ENCODE measurements at places on chromosomes 11 and 22.

DNA sequence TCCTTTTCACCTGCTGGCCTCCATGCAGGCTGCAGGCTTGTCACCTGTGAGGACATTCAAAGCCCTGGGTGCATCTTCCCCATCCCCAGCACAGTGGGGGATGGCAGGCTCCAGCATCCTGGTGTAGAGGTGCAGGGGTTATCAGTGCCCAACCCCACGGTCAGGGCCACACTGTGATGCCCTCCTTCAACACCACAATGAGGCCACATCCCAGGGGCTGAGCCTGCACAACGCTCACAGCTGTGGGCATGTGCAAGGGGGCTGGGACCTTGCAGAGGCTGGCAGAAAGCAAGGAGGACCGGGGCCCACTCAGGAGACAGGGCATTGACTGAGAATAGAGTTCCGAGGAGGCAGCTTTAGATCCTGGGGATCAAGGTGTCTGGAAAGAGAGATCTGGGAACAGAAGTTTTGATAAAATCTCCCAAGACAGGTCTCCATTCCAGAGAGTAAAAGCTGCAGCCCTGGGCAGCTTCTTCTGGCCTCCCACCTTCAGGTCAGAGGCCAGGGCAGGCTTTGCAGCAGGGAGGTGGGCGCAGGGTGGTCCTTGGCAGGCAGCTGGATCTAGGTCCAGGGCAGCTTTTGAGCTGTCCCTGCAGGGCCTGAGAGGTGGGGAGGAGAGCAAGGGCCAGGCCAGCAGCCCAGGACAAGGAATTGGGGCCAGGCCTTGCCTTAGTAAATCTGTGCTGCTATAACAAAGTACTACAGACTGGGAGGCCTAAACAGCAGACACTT, 250.8 kb upstream of the B3GAT1 start:
- DNase-seq, result no peak

GRCh38 chr22:32950366-32950765, 107.8 kb downstream of the SYN3 start:
- DNase-seq, result no peak

DNA sequence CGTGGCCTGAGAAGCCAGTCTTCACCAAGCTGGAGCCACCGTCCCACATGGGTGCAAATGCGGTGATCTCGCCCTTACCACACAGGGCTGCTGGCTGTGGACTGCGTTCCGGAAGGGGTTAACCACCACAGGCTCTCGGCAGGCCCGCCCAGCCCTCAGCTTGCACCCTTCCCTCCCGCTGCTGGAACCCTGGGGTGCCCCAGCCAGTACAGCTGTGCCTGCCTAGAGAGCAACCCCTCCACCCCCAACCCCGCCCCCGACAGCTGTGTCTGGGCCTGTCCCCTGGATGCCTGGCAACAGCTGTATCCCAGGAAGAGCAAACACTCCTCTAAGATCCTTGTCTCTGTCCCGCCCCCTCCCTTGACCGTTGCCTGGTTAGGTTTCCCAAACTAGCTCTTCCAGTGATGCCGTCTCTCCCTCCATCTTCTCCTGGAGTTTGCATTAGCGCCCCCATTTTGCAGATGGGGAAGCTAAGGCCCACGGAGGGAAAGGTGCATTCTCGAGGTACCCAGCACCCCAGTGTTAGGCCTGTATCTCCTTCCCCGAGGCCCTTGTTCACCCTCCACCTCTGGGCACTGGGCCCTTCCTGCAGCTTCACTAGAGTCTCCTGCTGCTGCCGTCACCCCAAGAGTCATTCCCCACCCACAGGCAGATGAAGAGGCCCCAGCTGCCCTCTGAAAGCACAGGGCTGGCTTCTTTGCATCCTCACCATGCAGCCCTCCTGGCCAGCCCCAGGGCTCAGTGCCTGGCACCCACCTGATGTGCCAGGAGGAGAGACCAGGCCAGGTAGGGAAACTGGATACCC, 12.6 kb upstream of the COX8A start:
- peak; percentile 51 for DNase-seq

- no peak for DNase-seq
Measured at GRCh38 chr11:44236296-44236695, 73.6 kb downstream of the ALX4 start.

- peak; percentile 86 for DNase-seq
Measured at GRCh38 chr11:116515664-116516184, 257.1 kb downstream of the BUD13 start.

GRCh38 chr22:22815397-22816170, 72.0 kb upstream of the IGLL5 start:
- no peak for DNase-seq

- DNase-seq, result no peak
Measured at GRCh38 chr22:32996702-32997101, 61.5 kb downstream of the SYN3 start.

DNA sequence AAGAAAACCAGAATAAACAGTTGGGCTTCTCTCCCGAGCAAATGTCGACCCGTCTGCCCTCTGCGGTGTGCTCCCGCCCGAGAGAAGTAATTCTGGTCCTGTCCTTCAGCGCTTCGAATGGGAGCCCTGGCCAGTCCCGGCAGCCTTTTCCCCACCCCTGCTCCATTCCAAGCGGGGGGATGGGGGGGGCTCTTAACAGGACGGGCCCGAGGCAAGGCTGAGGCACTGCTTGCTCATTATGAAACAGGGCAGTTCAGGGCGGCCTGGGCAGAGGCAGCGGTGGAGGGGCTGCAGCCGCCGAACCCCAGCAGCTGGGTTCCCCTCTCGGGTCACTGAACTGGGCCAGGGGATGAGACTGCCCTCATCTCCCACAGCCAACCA, 9.1 kb downstream of the BACE1-AS start:
- DNase-seq, result no peak

DNA sequence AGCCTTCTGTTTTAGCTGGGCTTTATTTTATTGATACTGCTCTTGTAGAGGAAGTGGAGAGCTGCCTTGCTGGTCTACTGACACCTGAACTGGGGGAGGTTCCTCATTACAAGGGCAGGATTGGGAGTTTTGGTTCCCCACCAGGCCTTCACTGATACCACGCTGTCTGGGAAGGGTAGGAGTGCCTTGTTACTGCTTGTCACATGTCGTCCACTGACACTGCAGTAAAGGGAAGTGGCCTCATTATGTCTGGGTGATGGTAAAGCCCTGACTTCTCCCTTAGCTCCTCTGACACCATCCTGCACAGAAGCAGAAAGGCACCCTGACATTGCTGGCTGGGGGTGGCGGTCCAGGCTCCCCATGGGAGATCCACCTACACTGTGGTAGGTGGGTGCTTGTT, 38.7 kb upstream of the ELF5 start:
- no peak for DNase-seq

DNA sequence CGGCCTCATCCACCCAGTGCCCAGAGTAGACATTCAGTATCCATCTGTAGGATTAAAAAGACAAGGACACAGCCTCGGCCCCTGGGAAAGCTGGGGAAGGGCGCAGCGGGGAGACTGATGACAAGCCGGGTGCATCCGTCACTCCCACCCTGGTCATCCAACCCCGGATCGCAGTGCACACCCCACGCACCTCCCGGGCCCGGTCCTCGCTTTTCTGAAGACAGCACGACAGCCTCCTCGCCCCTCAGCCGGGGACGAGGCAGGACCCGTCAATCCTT, 1.1 kb downstream of the FCHSD2 start:
- no peak for DNase-seq

- no peak for DNase-seq
Measured at GRCh38 chr11:18461909-18462308, 6.3 kb downstream of the LDHAL6A start.

- no peak for DNase-seq
Measured at GRCh38 chr11:109435121-109435742, 13.2 kb downstream of the C11orf87 start.

- DNase-seq, result no peak
Measured at GRCh38 chr22:49550141-49550430, 277.6 kb downstream of the BRD1 start.

- no peak for DNase-seq
Measured at GRCh38 chr11:32118025-32118974, 27.4 kb downstream of the RCN1 start.

DNA sequence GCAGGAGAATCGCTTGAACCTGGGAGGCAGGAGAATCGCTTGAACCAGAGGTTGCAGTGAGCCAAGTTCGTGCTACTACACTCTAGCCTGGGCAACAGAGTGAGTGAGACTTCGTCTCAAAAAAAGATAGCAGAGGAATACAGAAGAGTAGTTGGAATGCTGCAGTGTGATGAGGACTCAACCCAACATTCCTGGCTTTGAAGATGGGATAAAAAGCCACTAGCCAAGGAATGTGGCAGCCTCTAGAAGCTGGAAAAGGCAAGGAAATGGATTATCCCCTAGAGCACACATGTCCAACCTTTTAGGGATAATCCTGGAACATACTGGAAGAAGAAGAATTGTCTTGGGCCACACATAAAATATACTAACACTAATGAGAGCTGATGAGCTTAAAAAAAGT, 13.9 kb downstream of the SLC25A17 start:
- DNase-seq, result no peak

GRCh38 chr11:65927904-65928397, 8.7 kb downstream of the DRAP1 start:
- DNase-seq, result no peak

GRCh38 chr11:1780700-1781592, 17.2 kb upstream of the CTSD start:
- no peak for DNase-seq

GRCh38 chr11:16783321-16783801, 44.9 kb downstream of the C11orf58 start:
- DNase-seq, result no peak

DNA sequence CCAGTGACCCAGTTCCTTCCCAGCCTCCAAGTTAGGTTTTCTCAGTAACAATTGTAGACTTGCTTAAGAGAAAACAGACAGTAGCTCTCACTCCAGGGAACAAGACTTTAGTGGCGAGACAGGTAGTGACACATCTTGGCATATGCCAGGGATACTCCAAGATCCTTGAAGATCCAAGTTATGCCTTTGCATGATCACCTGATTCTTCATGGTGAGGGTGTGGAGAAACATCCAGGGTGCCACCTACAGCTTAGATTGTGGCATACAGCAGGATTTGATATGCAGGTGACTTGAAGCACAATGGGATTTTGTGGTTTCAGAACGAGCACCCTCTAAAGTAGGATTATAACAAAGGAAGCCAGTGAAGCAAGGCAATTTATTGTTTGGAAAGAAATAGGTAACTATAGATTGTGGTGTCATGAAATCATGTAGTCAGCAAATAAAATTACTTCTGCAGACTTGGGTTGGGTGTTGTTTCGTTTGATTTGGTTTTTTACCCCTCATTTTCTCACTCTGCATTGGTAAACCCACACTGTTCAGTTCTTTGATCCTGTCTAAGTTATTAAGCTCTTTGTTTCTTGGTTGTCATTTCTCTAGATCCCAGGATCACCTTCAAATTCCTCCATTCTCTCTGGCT, 9.2 kb downstream of the POU2AF3 start:
- peak; percentile 46 for DNase-seq

DNA sequence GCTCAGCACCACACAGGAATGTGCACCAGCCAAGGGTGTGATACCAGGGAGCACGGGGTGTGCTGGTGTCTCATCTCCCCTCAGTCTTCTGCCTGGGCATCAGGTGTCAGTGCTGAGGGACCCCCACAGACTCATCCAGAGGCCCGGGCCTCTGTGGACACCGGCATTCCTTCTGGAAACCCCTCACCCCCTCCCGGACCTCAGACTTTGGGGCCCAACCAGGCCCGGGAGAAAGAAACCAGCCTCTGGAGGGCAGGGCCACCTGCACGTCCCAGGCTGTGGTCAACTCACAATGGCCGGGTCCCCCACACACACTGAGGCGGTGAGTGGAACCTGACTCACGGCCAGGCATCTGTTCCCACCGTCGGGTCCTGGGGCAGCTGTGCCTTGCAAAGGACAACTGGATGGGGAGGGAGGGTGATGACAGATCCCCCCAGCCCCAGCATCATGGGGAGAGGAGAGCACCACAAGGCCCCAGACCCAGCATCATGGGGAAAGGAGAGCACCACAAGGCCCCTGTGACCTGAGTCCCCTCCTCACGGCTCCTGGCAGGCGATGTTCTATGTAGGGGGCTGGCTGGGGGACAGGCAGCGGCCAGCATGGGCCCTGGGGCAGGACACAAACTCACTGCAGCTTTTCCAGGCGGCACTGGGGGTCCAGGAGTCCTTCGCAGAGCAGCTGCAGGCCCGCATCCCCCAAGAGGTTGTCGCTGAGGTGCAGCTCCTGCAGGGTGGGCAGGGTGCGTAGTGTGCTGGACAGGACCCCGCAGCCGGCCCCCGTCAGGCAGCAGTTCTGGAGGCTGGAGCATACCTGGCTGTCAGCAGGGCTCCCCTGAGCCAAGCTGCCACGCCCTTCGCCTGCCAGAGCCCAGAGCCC, 7.6 kb downstream of the RNH1 start:
- DNase-seq, result no peak

DNA sequence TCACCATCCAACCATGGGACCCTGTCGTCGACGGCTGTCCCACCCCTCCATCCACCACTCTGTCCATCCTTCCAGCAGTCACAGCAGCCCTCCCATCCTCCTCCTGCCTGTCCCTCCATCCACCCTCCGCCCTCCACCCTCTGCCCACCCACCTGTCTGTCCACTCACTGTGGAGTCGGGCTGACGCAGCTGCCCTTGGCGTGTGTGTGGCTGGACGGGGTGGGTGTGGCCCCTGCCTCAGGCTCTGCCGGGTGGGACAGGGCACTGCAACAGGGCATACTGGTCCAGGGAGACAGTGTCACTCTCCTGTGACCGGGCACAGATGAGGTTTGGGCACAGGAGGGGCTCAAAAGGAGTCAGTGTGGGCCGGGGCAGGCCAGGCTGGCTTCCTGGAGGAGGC, 1.9 kb downstream of the PKP3 start:
- no peak for DNase-seq

GRCh38 chr11:8309862-8310261, 46.2 kb upstream of the LMO1 start:
- no peak for DNase-seq

DNA sequence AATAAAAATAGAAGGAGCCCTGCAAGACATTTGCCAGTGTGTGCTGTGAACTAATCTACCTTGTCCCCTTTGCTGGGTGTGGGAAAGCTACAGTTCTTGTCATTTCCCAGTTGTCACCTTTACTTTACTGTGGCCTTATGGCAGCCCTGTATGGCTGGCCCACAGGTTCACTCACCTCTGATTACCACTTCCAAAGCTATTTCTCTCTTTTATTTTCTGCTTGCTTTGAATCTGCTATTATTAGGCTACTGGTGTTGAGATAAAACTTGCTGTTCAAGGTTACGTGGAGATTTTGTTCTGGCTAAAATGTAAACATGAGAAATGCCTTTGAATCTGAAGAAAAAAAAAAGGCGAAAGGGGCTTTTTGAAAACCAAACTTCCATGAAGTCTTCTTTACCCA, 9.6 kb upstream of the CABP2 start:
- DNase-seq, result no peak

Data from NCI-H187 (cell line).